ENCODE measurements at places on chromosomes 13 and 19.
A peak's percentile ranks its signal among the peaks of the same experiment; 100 is the strongest.

DNA sequence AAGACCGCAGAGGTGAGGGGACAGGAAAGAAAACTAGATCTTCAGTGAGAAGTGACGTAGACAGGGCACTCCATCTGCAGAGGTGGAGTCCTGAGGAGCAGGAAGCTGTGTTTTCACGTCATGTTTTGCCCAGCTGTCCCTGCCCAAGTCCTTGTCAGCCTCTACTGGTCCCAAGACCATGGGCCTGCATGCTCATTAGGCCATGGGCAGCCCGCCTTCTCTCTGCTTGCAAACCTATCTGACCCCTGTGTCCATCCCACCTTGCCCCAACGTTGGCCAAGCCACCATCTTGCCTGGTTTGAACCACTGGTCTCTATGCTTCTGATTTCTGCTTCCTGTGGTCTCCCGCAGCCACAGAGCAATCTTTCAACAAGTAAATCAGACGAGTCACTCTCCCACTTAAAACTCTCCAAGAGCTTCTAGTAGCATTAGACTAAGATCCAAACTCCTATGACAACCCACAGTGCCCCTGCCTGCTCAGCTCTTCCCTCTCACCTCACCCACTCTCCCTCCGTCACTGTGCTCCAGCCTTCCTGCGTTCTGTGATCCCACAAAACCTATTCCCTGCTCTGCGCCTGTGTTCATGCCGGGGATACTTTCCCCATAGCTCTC is 18.6 kb upstream of the CCNE1 start:
- no peak for DNase-seq

- no peak for DNase-seq
These were observed 25.1 kb upstream of the CACTIN start for GRCh38 chr19:3651684-3652083.

DNA sequence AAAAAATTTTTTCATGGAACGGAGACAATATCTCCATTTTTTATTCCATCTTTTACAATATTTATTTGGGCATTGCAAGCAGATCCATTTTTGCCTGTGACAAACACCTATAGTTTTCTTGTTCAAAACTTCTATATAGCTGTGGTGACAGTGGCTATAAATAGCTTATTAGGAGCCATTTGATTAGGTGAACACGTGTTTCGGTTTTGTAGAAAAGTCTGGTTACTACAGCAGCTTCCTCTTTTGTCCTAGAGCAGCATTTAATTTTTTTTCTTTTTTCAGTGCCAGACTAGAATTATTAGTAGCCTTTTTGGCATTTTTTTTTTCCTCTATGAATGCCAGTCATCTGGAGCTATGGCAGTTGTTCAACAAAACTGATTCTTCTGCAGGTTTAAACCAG is 123.5 kb downstream of the RXFP2 start:
- no peak for DNase-seq

- DNase-seq = no peak
These were observed 3.6 kb upstream of the A1BG start for GRCh38 chr19:58356766-58357480.

DNA sequence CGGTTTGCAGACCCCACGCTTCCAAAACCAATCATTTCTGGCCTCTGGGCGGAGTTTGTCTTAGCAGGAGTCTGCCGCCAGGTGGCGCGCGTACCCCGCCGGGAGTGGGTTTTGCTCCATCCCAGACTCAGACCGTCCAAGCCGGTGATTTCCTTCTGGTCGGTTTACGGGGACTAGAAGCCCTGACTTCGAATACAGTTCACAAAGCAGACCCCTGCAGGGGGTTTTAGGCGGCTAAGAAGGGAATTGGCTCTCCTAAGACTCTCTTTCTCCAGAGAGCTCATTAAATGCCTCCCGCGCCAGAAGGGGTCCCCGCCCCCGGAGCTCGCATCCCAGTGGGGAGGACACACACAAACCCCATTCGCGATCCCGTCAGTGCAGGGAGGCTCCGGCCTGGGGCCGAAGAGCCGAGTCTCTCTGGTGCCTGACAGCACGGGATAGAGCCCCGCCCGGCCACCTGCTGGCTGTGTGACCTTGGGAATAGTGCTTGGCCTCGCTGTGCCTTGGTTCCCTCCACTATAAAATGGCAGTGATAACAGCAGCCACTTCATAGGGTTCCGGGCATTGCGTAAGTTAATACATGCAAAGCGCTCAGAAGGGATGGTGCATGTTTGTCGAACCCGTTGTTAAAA is 8.6 kb upstream of the NUP62 start:
- peak; percentile 82 for DNase-seq

GRCh38 chr19:2627319-2627829 is 75.1 kb downstream of the GNG7 start:
- peak; percentile 79 for DNase-seq

GRCh38 chr19:46111376-46111775 is 13.1 kb downstream of the IGFL3 start:
- DNase-seq = peak; percentile 34

- peak; percentile 85 for DNase-seq
These were observed 62.1 kb downstream of the KLF2 start for GRCh38 chr19:16386619-16387240.

- DNase-seq = no peak
These were observed 526.0 kb upstream of the SPRY2 start for GRCh38 chr13:80866921-80867320.

- no peak for DNase-seq
These were observed 737.4 kb downstream of the UQCRFS1 start for GRCh38 chr19:28475525-28475924.

GRCh38 chr13:29260684-29261083 is 334.8 kb downstream of the SLC7A1 start:
- DNase-seq = no peak

DNA sequence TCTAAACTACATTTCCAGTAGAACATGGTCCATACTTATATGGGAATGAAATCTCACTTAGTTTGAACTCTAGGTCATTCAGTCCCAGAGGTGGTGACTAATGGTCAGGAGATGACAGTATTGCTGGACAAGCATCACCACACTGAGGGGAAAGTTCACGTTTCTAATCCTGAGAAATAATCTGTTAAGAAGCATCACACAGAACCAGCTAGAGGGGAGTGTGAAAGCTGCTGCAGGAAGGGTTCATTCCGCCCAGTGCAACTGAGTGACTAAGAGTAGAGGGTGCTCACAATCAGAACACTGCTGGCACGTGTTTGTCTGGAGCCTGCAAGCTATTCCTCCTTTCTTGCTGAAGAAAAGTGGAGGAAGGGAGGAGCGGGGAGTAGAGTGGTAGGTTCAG is 2.7 kb downstream of the COL4A1 start:
- no peak for DNase-seq

DNA sequence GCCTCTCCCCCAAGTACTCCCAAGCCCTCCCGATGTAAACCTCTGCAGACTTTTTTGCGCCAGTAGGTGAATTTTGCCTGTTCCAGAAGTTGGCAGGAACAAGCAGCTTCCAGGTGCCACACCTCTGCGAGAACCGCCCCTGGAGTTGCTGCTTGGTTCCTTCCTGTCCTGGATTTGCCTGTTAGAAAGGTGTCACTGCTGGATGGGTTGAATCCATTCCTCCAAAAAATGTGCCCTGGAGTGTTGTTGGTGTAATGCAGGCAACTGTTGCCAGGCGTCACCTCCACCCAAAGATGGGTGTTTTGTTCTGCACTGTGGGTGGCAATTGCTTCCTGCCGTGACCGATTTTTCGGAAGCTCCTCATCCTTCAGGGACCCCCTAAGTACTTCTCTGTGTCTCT is 5.7 kb downstream of the PGPEP1 start:
- no peak for DNase-seq

GRCh38 chr19:35155441-35155840 is 906 bp downstream of the FXYD5 start:
- no peak for DNase-seq

DNA sequence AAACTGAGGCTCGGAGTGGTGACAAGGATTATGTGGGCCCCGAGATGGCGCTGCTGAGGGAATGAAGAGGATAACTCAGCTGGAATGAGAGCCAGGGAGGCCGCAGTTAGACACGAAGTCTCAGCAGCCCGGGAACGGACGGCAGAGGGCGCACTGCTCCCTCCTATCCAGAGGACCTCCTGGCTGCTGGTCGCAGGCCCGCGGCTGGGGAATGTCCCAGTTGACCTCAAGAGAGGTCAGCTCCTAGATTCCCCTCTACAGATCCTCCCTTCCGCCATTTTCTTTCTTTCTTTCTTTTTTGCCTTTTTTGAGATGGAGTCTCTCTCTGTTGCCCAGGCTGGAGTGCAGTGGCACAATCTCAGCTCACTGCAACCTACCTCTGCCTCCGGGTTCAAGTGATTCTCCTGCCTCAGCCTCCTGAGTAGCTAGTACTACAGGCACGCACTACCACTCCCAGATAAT is 24.1 kb upstream of the ASPDH start:
- DNase-seq = peak; percentile 94

GRCh38 chr13:78636495-78636894 is 22.5 kb downstream of the OBI1 start:
- DNase-seq = no peak

GRCh38 chr19:10718205-10719196 is 622 bp downstream of the DNM2 start:
- peak; percentile 40 for DNase-seq

- DNase-seq = no peak
These were observed 41.4 kb downstream of the SIPA1L3 start for GRCh38 chr19:37948362-37948761.

GRCh38 chr13:65609350-65609749 is 1620.8 kb downstream of the PCDH9 start:
- no peak for DNase-seq

GRCh38 chr13:98447881-98448641 is 128.8 kb downstream of the STK24 start:
- peak; percentile 80 for DNase-seq

GRCh38 chr13:26495750-26496149 is 61.7 kb upstream of the WASF3 start:
- no peak for DNase-seq

DNA sequence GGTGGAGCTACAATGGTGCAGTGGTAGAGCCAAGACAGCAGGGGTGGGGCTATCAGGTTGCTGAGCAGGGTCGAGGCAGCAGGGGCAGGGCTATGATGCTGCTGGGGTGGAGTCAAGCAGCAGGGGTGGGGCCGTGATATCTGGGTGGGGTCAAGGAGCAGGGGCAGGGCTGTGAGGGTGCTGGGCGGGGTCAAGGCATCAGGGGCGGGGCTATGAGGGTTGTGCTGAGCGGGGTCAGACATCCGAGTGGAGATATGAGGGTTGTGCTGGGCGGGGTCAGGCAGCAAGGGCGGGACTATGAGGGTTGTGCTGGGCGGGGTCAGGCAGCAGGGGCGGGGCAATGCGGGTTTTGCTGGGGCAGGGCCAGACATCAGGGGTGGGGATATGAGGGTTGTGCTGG is 14.7 kb downstream of the HCN2 start:
- DNase-seq = no peak

DNA sequence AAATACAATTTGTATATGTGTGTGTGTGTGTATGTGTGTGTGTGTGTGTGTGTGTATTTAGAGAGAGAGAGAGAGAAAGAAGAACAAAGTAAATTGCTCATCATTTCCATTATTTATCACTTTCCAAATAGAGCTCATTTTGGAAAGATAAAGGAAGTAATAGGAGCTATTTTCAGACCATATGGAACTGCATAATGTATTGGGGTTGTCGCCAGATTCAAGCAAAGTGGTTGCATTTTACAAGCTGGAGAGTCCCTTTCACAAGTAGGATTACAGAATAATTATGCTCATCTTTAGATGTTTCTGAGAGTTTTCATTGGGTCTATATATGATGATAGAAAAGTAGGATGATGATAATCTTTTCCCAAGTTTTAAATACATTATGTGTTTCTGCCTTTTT is 842.7 kb upstream of the SLC10A2 start:
- no peak for DNase-seq

DNA sequence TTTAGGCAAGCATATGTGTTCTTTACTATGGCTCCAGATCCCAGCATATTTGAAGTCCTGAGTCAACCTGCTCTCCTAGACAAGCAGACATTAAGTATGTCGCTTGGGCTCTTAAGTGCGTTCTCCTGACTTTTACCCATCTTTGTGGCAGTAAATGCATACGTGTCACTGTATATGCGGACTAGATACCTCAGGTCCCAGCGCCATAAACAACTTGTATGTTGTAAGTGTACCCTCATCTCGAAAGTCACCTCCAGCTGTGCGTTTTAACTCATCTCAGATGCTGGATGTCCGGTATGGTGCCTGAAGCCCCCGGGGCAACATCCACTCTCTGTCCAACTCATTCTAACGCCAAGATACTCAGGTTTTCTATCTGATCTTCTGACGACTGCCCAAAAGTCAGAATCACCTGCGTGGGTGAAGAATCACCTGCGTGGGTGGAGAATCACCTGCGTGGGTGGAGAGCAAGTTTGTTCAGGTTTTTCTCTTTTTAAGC is 1.7 kb downstream of the PTOV1 start:
- no peak for DNase-seq

- DNase-seq = no peak
These were observed 1077.3 kb upstream of the MIR17HG start for GRCh38 chr13:90270226-90270625.

DNA sequence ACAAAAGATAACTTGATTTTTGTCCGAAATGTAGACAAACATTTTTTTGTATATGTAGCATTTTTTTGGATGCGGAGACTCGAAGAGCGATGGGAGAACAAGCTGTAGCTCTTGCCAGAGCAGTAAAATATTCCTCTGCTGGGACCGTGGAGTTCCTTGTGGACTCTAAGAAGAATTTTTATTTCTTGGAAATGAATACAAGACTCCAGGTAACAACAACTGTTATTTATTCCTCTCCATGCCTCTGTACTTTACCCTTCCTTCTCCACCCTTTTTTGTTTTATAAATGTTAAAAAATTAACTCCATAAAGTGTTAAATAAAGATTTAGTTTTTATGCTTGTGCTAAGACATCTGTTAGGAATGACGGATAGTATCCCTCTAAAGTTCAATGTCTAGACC is 184.2 kb downstream of the PCCA start:
- DNase-seq = no peak

- DNase-seq = peak; percentile 94
These were observed 31.9 kb upstream of the FEM1A start for GRCh38 chr19:4759388-4760284.

DNA sequence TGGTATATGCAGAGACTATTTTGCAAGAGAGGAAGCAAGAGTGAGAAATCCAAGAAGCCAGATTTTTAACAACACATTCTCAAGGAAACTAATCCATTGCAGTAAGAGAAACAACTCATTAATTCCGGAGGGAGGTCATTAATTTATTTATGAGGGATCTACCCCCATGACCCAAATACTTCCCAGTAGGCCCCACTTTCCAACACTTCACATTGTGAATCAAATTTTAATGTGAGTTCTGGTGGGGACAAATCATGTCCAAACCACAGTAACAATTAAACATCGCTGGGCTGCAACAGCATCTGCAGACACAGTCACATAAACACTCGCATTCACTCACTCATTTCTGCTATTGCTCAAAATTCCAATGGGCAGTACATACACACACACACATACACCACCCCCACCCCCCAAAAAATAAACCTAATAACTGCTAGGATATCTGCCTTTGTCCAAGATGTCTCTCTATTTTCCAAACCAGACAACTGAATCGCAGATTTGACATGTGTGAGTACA is 1483.7 kb downstream of the PCDH9 start:
- no peak for DNase-seq

GRCh38 chr19:8045872-8046568 is 6.5 kb upstream of the CCL25 start:
- no peak for DNase-seq

GRCh38 chr19:46862974-46863632 is 2.3 kb downstream of the ARHGAP35 start:
- DNase-seq = no peak
